ENCODE measurements at places on chromosomes 7 and 10.
A peak's percentile ranks its signal among the peaks of the same experiment; 100 is the strongest.

DNA sequence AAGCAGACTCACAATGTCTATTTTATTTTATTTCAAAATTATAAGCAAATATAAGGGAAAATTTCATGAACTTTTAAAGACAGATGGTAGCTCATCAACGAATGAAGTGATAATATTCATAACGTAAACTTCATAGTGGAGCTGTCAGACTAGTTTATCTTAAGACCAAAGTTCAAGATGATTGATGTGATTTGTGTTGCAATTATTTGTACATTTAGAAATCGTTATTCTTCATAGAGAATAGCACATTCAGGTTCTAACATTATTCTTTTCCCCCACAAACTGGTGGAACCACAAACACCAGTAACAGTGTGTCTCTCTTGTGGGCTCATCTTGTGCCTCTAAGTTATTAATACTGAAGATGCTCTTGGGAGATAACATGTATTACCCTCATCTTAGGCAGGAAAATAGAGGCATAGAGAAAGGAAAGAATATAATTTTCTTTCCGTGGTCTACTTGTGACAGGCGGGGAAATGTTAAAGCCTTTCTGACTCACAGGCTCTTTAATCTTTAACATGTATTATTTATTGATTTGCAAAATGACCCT is 37.0 kb downstream of the CCSER2 start:
- DNase-seq: no peak

DNA sequence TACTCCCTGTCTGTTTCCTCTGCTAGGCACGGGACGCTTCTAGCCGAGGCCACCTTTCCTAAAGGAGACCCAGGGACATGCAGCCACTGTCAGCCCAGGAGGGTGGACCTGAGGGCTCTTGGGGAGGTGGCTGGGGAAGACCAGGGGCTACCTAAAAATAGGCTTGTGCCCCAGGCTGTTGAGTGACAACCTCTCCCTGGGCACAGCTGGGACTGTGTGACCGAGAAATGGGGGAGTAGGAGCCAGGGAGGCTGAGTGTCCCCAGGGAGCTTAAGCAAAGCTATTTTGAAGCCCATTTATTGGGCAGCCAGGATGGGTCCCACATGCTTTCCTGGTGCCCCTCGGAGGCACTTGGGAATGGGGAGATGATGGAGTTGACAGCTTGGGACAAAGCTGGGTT is 63.8 kb downstream of the CALML3 start:
- no peak for DNase-seq

- no peak for DNase-seq
Measured at GRCh38 chr7:151144387-151144786, 23.1 kb downstream of the GBX1 start.

GRCh38 chr10:11162828-11163599 is 145.3 kb downstream of the CELF2 start:
- peak; percentile 55 for DNase-seq

GRCh38 chr10:15879058-15879457 is 18.8 kb upstream of the MINDY3 start:
- no peak for DNase-seq

DNA sequence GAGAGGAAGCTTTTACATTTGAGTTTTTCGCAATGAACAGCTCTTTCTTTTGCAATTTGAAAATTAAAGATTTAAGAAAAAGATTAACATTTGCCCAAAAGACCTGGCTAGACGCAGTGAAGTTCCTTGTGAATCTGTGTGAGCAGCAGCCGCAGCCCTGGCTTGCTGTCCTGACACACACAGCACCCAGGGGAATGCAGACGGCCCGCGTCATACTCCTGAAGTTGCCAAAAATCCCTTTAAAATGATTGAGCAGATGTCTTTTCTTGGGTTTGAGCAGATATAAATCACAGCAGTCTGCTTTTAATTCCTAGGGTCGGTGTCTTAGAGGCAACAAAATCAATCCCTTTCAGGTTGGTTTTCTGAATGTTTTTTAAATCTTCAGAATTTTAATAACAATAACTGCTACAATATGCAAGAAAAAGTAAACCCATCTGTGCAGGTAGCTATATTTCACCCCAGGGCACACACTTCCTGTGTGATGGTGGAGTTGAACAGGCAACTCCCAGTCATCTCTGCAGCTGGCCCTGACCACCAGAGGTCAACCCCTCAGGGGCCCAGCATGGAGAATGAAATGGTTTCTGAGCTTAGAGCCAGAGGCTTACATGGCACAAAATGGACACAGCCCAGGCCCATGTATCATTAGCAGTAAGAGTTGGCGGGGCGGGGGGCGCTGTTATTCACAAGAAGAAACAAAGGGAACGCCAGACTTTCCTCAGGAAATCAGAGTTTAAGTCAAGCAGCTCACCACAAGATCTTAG is 32.2 kb upstream of the TRIL start:
- DNase-seq: no peak

- DNase-seq: no peak
Measured at GRCh38 chr7:33044986-33045385, 17.6 kb downstream of the NT5C3A start.

GRCh38 chr7:96669812-96670211 is 39.8 kb downstream of the SEM1 start:
- no peak for DNase-seq

DNA sequence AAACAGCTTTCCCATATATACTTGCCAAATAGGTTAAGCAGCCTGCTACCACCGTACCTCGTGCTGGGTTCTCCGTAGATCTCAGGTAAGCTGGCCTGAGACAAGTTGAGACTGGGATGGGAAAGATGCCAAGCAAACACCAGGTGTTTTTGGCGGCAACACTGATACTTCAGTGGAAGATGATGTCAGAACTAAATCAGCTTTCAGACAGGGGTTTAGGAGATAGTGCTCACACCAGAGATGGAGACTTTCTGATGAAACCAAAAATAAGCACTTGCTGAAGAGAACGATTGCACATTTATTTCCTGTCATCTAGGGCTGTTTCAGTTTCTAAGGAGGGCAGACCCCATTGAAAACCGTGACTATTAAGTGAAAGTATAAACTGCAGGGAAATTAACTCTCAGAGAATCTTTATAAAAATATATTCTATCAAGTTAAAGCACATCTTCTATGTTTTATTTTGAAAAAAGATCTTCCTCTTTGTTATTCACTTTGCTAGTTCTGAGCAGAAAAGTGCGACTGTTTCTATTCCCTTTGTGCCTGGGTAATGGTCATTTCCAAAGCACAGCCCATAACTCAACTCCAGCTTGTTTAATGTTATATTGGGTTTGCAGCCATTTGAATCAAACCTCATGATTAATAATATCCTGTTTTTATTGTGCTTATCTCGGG is 149.9 kb downstream of the CPED1 start:
- no peak for DNase-seq

DNA sequence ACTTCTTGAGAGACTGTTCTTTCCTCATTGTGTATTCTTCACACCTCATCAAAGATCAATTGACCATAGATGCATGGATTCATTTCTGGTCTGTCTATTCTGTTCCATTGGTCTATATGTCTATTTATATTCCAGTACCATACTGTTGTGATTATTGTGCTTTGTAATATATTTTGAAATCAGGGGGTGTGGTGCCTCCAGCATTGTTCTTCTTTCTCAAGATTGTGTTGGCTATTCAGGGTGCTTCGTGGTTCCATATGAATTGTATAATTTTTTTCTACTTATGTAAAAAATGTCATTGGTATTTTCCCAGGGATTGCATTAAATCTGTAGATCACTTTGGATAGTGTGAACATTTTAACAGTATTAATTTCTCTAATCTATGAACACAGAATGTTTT is 106.5 kb downstream of the EPC1 start:
- DNase-seq: no peak

DNA sequence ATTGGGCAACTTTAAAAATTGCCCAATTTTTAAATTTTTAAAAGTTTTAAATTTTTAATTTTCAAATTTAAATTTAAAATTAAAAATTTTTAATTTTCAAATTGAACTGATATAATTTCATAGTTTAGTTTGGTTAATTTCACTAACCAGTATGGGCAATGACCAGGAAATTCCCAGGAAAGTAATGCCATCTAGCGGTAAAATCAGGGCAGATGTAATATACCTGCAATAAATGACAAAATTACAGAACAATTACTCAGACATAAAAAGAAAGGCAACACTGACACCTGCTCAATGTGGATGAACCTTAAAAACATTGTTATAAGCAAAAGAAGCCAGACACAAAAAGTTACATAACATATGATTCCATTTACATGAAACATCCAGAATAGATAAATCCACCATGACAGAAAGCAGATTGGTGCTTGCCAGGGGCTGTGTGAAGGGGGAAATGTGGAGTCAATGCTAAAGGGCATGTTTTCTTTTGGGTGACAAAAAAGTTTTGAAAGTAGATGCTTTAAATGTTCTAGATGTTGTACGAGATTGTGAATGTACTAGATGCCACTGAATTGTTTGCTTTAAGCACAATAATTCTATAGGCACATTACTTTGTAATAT is 28.6 kb upstream of the SLC16A12 start:
- no peak for DNase-seq

DNA sequence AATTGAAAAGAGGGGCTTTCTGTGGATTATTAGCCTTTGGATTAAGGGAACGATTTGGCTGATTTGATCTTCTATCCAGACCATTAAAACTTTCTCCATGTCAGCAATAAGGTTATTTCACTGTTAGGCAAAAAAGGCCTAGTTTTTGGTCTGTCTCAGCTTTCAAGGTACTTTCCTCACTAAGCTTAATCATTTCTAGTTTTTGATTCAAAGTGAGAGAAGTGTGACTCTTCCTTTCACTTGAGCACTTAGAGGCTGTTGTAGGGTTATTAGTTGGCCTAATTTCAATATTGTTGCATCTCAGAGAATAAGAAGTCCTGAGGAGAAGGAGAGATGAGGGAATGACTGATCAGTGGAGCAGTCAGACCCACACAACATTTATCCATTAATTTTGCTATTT is 596.0 kb upstream of the TPK1 start:
- DNase-seq: no peak

DNA sequence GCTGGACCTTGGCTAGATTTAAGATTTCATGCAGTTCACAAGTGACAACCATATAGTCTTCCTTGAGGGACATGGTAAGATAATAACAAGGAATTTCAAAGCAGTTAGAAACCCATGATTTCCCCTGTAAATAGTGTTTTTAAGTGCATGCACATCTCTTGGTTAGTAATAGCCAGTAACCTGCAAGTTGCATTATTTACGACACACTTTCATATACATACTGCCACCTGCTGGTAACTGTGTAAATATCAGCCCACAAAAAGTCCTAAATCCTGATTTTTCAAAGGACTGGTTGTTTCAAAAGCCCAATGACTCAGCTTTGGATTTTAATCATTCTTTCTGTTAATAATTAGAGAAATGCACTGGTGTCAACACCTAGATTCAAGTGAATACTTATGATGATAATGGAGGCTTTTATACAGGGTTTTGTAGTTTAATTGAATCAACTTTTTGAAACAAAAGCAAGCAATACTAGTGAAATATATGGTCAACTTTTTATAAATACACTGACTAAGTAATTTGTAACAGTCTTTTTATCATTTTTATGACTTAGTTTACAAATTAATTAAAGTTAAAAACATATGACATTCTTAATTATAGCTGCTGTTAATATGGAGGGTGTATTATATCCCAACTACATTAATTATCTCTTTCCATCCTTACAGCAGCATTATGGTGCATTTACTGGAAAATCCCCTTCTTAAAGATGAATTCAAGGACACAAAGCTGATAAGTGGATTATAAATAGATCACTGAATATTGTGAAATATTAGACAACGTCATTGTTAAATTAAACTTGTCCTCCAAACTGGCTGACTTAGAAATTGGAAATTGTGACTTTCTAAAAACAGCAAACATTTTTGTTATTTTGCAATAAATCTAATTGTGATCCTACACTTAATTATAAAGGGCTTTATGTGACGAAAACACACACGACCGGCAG is 367.7 kb upstream of the SEMA3D start:
- DNase-seq: no peak

DNA sequence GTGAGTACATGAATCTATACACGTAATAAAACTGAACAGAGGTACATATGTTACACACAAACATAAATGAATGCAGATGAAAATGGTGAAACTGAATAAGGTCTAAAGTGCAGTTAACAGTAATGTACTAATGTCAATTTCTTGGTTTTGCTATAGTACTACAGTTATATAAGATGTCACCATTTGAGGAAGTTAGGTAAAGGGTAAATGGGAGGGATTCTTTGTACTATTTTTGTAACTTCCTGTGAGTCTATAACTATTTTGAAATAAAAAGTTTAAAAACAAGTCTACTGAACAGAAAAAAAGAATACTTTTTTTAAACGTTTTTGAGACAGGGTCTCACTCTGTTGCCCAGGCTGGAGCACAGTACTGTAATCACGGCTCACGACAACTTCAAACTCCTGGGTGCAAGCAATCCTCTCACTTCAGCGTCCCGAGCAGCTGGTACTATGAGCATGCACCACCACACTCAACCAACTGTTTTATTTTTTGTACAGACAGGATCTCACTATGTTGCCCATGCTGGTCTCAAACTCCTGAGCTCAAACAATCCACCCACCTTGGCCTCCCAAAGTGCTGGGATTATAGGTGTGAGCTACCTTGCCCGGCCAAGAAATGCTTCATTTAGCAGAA is 71.5 kb downstream of the WAPL start:
- DNase-seq: no peak

DNA sequence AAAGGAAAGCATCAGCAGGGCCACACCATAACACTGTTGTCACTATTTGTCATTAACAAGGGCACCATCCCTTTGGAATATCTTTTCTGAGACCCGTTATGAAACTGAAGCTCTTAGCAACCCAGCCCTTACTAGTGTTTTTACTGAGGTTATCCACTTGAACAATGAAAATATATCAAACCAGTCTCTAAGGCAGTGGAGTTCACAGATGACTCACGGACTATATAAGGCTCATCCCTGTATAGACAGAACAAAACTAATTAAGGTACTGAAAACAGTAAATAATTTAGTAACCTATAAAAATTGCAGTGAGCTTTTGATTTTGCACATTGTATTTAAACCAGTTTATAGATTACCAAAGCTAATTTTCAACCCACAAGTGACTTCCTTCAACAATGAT is 196.0 kb downstream of the ELAPOR2 start:
- DNase-seq: no peak

GRCh38 chr10:62045765-62046521 is 144.4 kb downstream of the ARID5B start:
- no peak for DNase-seq

Measured in stimulated activated CD8-positive, alpha-beta memory T cell treated with anti-CD3 and anti-CD28 coated beads, Interleukin-2, amount 100 ng/mL, for 1 hour (primary cell).